ENCODE measurements at places on chromosomes 5 and 9.

- no peak for DNase-seq
Measured at GRCh38 chr9:129379181-129379836, 201.2 kb upstream of the IER5L start.

GRCh38 chr5:79837761-79838551 is 148.3 kb downstream of the CMYA5 start:
- no peak for DNase-seq

DNA sequence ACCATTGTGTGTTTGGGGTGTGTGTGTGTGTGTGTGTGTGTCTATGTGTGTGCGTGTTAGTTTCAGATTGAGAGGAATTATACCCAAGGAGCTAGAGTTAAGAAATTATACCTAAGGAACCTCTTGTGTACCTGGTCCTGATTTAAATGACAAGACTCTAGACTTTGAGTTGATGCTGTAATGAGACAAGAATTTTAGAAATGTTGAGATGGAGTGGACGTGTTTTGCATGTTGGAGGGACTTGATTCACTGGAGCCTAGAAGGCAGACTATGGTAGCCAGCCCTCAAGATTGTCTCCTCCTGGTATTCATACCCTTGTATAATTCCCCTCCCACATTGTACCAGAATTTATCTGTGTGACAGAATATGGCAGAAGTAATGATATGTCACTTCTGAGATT is 52.4 kb upstream of the HSPB3 start:
- DNase-seq = no peak

GRCh38 chr5:143931986-143932385 is 120.0 kb downstream of the HMHB1 start:
- DNase-seq = no peak

GRCh38 chr9:109455861-109456260 is 42.2 kb downstream of the PTPN3 start:
- no peak for DNase-seq

Measured in thoracic aorta (tissue), 2 donors.